Type B pancreatic cell (in vitro differentiated cells): ENCODE measurements at places on chromosomes 2 and 18. TPM values are rescaled to one million over a fixed set of nuclear protein-coding genes. Genes with fewer than 3 reads are reported as not detected.

NUP35 gene
- total RNA-seq: 14.4 and 24.4 TPM in 2 replicates

HOXD4 gene
- total RNA-seq: 37.0 TPM in 1 of 2 replicates, not detected in the other

ACVR1C gene
- total RNA-seq: 17.1 and 27.9 TPM in 2 replicates

ZC3H6 gene
- total RNA-seq: 5.5 and 10.1 TPM in 2 replicates

ATP6V1C2 gene
- total RNA-seq: 0.93 and 1.1 TPM in 2 replicates

- H3K4me3 ChIP-seq: no peak overlapping the region
- H3K4me1 ChIP-seq: peaks cover 9% of the 10 kb centered on the region
- DNase-seq: no peak
- no peak overlapping the region for H3K27ac ChIP-seq
- H3K36me3 ChIP-seq: no peaks in the 10 kb centered on the region
- peaks cover 3% of the 10 kb centered on the region for H3K27me3 ChIP-seq
Observed at GRCh38 chr2:207215308-207215707, 49.6 kb upstream of the KLF7 start.

DNA sequence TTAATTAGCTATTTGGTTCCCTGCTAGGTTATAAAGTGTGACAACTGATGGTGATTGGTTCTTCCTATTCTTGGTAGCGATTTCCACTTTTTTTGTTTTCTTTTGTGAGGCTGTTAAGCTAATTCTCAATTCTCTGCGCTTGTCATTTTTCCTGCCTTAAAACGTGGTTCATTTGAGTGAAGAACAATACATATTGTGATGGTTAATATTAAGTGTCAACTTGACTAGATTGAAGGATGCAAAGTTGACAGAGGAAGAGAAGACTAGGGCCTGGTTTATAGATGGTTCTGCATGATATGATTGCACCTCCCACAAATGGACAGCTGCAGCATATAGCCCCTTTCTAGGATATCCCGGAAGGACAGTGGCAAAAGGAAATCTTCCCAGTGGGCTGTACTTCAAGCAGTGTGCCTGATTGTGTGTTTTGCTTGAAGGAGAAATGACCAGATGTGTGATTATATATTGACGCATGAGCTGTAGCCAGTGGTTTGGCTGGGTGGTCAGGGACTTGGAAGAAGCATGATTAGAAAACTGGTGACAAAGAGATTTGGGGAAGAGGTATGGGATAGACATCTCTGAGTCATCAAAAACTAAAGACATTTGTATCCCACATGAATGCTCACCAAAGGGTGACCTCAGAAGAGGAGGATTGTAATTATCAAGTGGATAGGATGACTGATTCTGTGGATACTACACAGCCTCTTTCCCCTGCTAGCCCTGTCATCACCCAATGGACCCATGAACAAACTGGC lies 39.4 kb upstream of the ZNF804A start:
- no peak overlapping the region for H3K27ac ChIP-seq
- no peak for DNase-seq
- no peaks in the 10 kb centered on the region for H3K4me1 ChIP-seq
- no peaks in the 10 kb centered on the region for H3K27me3 ChIP-seq
- H3K36me3 ChIP-seq: no peaks in the 10 kb centered on the region
- no peak overlapping the region for H3K4me3 ChIP-seq

DNA sequence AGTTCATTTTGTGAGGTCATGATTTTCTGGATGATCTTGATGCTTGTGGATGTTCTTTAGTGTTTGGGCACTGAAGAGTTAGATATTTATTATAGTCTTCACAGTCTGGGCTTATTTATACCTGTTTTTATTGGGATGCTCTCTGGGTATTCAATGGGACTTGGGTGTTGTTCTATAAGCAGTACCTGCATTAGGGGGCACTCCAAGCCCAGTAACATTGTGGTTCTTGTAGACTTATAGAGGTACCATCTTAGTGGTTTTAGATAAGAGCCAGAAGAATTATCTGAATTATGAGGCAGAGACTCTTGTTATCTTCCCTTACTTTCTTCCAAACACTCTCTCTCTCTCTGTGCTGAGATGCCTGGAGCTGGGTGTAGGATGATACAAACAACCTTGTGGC lies 470.0 kb downstream of the PIK3C3 start:
- H3K27ac ChIP-seq: no peak overlapping the region
- H3K4me1 ChIP-seq: no peaks in the 10 kb centered on the region
- no peaks in the 10 kb centered on the region for H3K36me3 ChIP-seq
- DNase-seq: no peak
- H3K4me3 ChIP-seq: no peak overlapping the region
- no peaks in the 10 kb centered on the region for H3K27me3 ChIP-seq

DNA sequence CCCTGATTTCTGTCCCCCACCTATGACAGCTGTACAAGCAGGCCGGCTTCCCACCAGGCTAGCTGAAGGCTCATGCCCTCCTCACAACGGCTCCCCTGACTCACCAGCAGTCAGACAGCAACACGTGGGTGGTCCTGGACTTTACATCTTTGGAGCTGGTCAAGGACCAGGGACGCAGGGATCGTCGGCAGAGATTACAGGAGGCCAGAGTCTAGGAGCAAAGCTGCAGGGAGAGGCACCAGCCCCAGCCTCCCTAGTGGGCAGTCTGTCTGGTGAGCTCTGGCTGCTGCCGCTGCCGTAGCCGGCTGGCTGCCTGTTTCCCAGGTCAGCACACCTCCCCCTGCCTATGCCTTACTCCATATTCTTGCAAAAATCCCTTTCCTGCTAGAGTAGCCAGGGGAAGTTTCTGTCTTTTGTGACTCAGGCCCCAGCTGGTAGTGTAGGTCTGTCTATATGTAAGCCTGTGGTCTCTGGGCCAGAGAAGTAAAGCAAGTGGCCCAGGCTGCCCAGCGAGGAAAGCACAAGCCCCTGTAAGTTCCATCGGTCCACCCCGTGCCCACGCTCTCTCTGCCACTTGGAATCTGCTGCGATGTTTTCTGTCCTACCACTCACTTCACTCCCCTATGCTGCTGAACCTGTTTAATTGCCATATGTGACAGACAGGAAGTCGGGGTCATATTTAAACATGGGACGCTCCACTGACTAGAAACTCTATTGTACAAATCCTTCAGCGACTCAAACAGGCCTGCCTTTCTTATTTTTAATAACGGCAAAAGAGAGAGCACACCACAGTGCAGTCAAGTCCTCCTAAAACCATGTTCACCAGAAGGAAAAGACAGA lies 2.4 kb upstream of the ARHGEF4 start:
- H3K27me3 ChIP-seq: peaks cover 37% of the 10 kb centered on the region

- peaks cover 4% of the 10 kb centered on the region for H3K4me1 ChIP-seq
- peaks cover 3% of the 10 kb centered on the region for H3K27me3 ChIP-seq
- no peak for DNase-seq
Observed at GRCh38 chr2:203737360-203737759, 30.9 kb downstream of the CD28 start.

GRCh38 chr2:117917223-117917917 lies 96.5 kb downstream of the CCDC93 start:
- H3K4me1 ChIP-seq: no peaks in the 10 kb centered on the region
- no peak for DNase-seq
- no peaks in the 10 kb centered on the region for H3K27me3 ChIP-seq
- no peak overlapping the region for H3K27ac ChIP-seq

- H3K27ac ChIP-seq: no peak overlapping the region
- H3K4me1 ChIP-seq: no peaks in the 10 kb centered on the region
- H3K36me3 ChIP-seq: peaks cover 24% of the 10 kb centered on the region
- no peak for DNase-seq
Observed at GRCh38 chr2:197548582-197548981, 32.7 kb downstream of the MOB4 start.

- H3K4me1 ChIP-seq: peaks cover 6% of the 10 kb centered on the region
- H3K27me3 ChIP-seq: no peaks in the 10 kb centered on the region
- no peak for DNase-seq
- H3K36me3 ChIP-seq: no peaks in the 10 kb centered on the region
- H3K27ac ChIP-seq: no peak overlapping the region
Observed at GRCh38 chr2:224155896-224156295, 116.8 kb upstream of the SERPINE2 start.

DNA sequence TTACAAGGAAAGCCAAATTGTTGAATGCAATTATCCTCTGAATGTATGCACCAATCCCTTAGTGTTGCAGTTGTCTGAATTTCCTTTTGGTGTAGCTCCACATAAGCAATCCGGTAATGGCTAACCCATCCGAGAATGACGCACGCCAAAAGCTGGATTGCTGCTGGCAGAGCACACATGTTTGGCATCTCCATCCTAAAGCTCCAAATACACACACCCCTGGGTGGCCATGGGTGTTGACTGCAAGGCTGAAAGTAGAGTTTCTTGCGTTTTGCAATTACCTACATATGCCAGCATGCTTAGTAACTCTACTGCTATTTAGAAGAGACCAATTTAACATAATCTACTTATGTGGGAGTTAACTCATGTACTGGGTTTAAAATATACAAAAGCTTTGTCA lies 53.1 kb downstream of the KCTD1 start:
- H3K4me3 ChIP-seq: no peak overlapping the region
- DNase-seq: no peak
- H3K27ac ChIP-seq: no peak overlapping the region
- H3K4me1 ChIP-seq: no peaks in the 10 kb centered on the region
- no peaks in the 10 kb centered on the region for H3K27me3 ChIP-seq

GRCh38 chr2:218093879-218094278 lies 24.8 kb downstream of the RUFY4 start:
- DNase-seq: no peak
- no peaks in the 10 kb centered on the region for H3K4me1 ChIP-seq
- no peak overlapping the region for H3K27ac ChIP-seq
- no peak overlapping the region for H3K4me3 ChIP-seq
- H3K27me3 ChIP-seq: peaks cover 43% of the 10 kb centered on the region

- peaks cover 6% of the 10 kb centered on the region for H3K36me3 ChIP-seq
- no peaks in the 10 kb centered on the region for H3K27me3 ChIP-seq
- no peak overlapping the region for H3K27ac ChIP-seq
- peaks cover 22% of the 10 kb centered on the region for H3K4me1 ChIP-seq
- H3K4me3 ChIP-seq: no peak overlapping the region
Observed at GRCh38 chr18:23183411-23184150, 48.3 kb downstream of the CABLES1 start.

- no peak overlapping the region for H3K4me3 ChIP-seq
- H3K27ac ChIP-seq: no peak overlapping the region
- H3K27me3 ChIP-seq: no peaks in the 10 kb centered on the region
- no peak for DNase-seq
- peaks cover 18% of the 10 kb centered on the region for H3K4me1 ChIP-seq
Observed at GRCh38 chr18:23643815-23644490, 18.8 kb downstream of the ANKRD29 start.

DNA sequence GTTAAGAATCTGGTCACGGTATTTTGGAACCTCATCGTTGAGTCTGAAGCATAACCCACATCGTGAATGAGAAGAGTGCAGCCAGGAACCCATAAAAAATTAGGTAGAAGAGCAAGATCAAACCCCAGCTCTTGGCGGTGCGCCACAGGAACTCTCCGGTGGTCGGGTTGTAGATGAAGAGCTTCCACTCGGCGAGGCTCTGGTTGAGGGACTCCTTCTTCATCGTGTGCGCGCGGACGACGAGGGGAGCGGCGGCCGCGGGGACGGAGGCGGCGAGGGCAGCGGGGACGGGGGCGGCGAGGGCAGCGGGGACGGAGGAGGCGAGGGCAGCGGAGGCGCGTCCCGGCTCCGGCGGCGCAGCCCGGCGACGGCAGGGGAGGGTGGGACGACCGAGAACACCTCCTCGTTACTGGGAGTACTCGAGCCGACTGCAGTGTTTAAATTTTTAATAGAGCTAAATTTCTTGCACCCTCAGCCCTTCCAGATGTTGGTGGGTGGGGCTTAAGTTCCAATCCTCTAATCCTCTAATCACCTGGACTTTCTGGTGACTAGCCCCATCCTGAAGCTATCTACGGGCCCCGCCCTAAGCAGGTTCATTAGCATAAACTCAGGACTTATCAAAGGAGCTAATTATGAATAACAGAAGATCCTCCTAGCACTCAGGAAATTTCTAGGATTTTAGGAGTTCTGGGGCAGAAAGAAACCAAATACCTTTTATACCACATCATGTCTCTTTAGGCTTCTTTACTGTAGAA lies 20.4 kb upstream of the PAPOLG start:
- H3K4me1 ChIP-seq: peaks cover 4% of the 10 kb centered on the region
- H3K27me3 ChIP-seq: peaks cover 36% of the 10 kb centered on the region

DNA sequence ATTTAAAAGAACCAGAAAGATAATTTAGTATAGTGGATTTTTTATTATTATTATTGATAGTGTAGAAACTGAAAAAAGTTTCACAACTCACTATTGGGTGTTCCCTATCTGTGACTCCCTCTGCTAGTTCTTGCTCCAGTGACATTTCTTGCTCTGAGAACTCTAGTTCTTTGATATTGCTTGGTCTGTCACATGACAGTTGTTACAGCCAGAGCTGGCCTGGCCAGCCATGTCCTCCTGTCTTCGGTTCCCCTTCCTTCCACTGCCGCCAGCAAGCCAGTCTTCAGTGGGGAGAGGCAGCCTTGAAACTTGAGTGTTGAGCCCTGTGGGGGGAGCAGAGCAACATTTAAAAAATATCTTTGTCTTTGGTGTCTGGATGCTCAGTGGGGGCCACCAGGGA lies 7.6 kb upstream of the THOC1 start:
- no peaks in the 10 kb centered on the region for H3K4me1 ChIP-seq
- no peak overlapping the region for H3K27ac ChIP-seq
- DNase-seq: no peak
- H3K27me3 ChIP-seq: no peaks in the 10 kb centered on the region

DNA sequence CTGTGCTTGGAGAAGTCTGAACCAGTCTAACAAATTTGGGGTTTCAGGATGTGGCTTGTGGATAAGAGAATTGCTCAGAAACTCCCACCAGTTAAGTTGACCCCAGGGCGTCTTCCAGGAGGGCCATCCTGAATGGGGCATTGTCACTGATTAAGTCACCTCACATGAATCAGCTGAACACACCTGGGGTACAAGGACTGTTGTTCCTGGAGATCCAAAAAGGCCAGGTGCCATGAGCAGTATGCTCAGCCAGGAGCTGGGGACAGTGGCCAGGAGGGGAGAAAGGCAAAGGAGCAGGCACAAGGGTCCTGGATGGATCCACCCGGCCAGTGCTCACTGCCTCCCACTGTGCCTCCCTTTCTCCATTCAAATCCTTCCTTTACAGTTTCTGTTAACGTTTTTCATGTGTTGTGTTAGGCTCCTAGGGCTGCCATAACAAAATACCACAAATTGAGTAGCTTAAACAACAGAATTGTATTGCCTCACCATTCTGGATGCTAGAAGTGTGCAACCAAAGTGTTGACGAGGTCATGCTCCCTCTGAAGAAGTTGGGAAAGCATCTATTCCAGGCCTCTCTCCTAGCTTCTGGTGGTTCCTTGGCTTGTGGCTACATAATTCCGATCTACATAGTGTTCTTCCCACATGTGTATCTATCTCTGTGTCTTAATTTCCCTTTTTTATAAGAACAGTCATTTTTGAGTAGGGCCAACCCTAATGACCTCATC lies 33.4 kb downstream of the TRABD2A start:
- no peaks in the 10 kb centered on the region for H3K36me3 ChIP-seq
- H3K4me1 ChIP-seq: no peaks in the 10 kb centered on the region
- DNase-seq: no peak
